ENCODE measurements at places on chromosomes 12 and 14. TPM values are rescaled to one million over a fixed set of nuclear protein-coding genes. Genes with fewer than 3 reads are reported as not detected.

The RNASE7 gene
- total RNA-seq, result not detected

The CLEC9A gene
- not detected for total RNA-seq

The AMIGO2 gene
- 155 TPM for total RNA-seq

The DPPA3 gene
- not detected for total RNA-seq

The CHST11 gene
- 9.5 TPM for total RNA-seq

The ISCU gene
- total RNA-seq, result 157 TPM

The RNASE2 gene
- total RNA-seq, result not detected

The ALG10 gene
- total RNA-seq, result 13.9 TPM

The PROX2 gene
- not detected for total RNA-seq

The SIX4 gene
- total RNA-seq, result 20.5 TPM

The ISCA2 gene
- 78.7 TPM for total RNA-seq

The AICDA gene
- total RNA-seq, result not detected

The NEUROD4 gene
- total RNA-seq, result not detected

The STXBP6 gene
- total RNA-seq, result 2.1 TPM

The PPTC7 gene
- 11.7 TPM for total RNA-seq
